ENCODE measurements at places on chromosomes 1 and 21.

DNA sequence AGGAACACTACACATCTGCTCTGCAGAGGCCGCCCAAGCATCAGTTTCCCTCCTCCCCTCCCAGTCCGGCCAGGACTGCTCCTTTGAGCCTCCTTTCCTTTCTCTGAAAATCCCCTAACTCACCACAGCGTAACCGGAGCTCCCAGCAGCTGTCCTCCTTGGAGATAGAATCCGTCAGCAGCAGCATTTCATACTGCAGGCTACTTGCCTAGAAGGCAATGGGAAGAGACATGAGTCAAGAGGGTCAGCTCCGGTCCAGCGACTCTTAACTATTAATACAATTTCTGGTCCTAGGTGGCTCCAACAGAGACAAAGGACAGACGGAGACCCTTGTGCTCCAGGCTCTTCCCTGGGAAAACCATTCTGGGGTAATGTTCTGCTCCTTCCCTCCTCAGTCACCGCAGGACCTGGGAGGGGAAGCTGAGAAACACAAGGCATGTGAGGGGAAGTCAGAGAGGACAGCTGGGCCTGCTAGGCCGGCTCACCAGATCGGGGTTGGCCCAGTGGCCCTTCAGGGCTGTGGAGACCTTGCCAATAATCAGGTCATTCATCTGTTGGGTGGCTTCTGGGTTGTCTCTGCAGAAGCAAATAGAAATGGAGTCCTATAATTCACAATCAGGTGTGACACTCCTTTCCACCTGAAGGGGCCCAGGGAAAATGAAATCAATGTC lies 99.7 kb downstream of the UBR4 start:
- no peak for DNase-seq

GRCh38 chr21:20698585-20698984 lies 299.6 kb upstream of the NCAM2 start:
- DNase-seq: no peak

GRCh38 chr21:45143855-45144254 lies 69.5 kb downstream of the ADARB1 start:
- no peak for DNase-seq

GRCh38 chr1:163837206-163837605 lies 515.5 kb downstream of the NUF2 start:
- DNase-seq: no peak

GRCh38 chr1:225963735-225964530 lies 22.9 kb upstream of the LEFTY2 start:
- DNase-seq: no peak

DNA sequence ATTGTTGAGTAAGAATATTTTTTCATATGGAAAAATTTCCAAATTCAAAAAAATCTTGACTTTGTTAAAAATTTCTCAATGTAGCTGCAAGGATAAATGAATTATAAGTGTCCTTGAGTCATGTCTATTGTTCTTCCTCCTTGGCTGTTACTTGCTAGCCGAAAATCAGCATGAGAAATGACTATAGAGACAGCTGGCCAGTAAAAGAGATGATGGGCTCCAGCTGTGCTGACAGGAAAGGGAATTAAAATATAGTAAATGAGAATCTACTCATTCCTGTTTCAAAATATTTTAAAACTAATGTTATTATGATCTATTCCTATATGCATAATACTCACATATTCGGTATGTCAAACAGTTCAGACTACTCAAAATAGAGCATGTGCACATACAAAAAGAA lies 1292.6 kb downstream of the BRINP3 start:
- DNase-seq: no peak

GRCh38 chr1:221087919-221088318 lies 208.7 kb downstream of the HLX start:
- no peak for DNase-seq

- no peak for DNase-seq
These were observed 64.9 kb downstream of the FGGY start for GRCh38 chr1:59361766-59362165.

DNA sequence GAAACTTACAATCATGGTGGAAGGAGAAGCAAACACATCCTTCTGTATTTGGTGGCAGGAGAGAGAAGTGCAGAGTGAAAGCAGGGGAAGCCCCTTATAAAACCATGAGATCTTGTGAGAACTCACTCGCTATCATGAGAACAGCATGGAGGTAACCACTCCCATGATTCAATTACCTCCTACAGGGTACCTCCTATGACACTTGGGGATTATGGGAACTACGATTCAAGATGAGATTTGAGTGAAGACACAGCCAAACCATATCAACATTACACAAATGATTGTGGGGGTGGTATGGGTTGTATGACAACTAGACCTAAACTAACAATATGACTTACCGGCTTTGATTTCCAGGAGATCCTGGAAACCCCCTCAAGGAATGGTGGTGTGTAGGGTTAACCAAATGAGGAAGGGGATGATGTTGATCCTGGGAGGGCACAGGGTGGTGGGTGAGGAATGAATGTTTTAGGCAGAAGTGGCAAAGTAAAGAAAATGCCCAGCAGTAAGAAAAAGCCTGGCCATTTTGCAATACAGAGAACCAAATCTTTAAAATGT lies 80.5 kb downstream of the FGGY start:
- DNase-seq: no peak

DNA sequence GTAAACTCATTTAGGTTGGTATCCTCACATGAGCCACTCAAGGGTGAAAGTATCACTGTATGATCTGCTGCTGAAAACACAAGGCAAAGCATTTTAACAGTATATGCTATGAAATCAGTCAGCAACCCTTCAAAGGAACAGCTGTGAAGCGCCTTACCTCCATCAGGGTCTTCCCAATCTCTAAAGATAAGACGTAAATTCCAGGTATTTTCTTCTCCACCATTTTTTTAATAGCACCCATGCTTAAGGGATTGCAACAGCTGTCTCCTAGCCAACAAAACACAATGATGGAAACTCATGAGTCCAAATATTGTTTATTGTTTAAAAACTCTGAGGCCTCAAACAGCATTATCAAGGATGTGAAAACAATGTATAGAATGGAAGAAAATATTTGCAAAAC lies 4.8 kb downstream of the PPT1 start:
- DNase-seq: no peak

- DNase-seq: no peak
These were observed 3.0 kb downstream of the C1QC start for GRCh38 chr1:22646384-22646783.

DNA sequence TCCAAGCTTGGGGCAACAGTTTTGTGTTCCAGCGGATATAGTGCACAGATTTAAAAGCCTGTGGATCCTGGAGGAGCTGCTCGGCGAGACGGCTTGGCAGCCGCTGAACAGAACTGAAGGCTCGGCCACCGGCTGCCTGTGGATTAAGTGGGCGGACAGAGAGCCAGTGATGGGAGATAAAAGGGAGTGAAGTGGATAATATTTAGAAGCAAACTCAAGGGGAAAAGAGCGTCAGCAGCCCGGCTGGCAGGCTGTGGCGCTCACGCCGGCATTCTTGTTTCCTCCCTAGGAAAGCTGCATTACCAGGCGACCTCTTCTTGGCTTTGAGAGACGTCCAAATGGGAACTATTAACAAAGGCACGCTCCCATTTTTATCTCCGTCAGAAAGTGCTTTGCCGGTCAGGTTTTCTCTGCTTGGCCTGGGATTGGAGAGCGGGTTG lies 10.4 kb downstream of the TRABD2B start:
- DNase-seq: no peak

DNA sequence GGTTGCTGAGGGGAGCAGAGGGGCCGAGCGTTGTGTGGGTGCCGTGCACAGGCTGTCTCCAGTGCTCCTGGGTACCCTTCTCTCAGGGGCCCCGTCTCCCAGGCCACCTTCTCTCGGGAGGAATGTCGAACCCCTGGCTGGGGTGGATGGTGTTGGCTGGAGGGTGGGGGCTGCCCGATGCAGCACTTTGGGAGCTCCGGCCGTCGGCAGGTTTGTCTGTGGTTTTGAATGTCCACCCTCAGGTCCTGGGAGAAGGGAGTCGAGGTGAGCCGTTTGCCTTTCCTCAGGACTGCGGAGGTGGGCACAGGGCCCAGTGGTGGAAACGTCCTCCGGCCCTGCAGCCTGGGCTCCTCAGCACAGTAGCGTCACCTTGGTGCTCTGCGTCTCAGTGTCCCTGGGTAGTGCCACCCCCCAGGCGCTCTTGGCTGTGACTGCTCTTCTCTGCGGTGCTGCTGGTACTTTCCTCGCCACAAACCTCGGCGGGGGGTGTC lies 14.5 kb downstream of the SLX9 start:
- no peak for DNase-seq

DNA sequence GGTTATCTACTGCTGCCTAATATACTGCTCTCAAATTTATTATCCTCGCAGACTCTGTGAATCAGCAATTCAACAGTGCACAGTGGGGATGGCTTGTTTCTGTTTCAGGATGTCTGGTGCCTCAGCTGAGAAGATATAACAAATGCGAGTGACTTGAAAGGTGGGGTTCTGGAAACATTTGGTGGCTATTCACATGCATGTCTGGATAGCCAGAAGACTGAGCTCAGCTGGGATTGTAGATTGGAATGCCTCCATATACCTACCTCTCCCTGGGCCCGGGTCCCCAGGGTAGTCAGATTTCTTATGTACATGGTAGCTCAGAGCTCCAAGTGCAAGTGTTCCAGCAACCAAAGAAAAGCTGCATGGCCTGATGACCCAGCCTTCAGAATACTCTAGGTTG lies 176.3 kb downstream of the IER5 start:
- no peak for DNase-seq

DNA sequence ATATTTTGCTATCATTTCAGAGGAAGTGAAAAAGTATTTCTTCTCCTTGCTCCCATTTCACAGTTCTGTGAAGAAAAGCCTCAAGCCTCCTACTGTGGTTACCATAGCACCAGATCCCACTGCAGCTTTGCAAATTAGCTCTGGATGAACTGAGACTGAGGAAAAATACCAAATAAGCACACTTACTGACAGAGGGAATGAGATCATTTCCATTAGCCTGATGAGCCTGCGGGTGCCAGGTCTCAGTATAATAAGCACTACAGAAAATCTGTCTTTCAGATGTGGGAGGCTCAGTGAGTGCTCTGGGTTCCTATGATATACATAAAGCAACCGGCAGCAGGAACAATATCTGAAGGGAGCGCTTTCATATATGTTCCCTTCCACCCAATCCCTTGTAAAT lies 21.4 kb downstream of the XKR8 start:
- no peak for DNase-seq

Measured in SW 1271 (cell line).